Panc1 (cell line): ENCODE measurements at places on chromosomes 3 and 15. TPM values are rescaled to one million over a fixed set of nuclear protein-coding genes. Genes with fewer than 3 reads are reported as not detected.

- no peak for DNase-seq
These were observed 96.9 kb upstream of the MYRIP start for GRCh38 chr3:39712413-39713048.

- no peak for DNase-seq
These were observed 71.8 kb upstream of the FHIT start for GRCh38 chr3:61323094-61323493.

DNA sequence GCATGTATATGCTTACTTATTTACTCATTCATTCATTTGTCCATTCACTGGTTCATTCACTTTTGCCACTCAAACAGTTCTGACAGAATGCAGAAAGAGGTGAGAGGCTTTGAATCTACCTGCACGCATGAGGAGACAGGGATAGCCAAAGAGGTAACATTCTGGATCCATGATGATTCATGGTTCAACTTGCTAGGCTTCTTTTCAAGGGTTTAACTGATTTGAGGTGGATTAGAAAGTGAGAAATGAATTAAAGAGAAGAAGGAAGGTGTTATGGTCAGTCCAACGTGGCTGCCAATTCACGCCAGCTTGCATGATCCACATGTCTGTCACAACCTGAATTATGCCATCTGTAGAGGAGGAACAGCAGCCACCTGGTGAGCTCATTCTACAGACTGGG is 260.6 kb downstream of the ARRDC4 start:
- DNase-seq: no peak

DNA sequence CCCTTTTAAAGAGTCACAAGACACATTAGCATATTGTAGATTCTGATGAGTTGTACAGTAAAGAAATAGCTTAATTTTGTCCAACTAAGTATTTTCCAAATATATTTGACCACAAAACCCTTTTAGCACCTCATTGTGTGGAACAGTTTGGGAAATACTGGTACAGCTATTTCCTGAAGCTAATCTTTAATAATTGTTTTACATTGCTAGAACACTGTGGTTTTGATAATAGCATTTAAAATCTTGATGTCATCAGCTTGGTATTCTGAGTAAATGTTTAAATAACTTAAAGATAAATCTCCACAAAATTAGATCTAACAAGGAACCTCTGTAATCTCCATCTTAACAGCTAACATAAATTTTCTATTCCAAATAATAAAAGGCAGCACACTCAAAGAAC is 140.0 kb upstream of the MLF1 start:
- no peak for DNase-seq

GRCh38 chr3:42541079-42541478 is 38.6 kb downstream of the VIPR1 start:
- no peak for DNase-seq

DNA sequence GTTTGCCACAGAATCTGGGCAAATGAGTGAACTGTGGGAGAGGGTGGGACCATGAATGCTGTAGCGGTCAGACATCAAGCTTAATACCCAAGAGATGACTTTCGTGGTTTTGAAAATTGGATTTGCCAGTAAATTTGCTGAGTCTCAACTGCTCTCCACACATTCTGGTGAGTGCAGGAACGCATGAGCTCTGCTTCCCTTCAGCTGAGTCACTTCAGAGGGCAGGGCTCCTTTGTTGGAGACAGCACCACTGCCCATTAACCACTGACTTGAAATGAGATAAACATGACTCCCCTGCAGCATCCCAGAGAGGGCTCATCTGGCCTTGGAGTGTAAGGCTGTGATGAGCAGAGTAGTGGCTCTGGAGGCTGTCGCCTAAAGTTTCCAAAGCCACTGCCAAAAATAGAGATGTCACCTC is 22.6 kb downstream of the RARRES1 start:
- DNase-seq: no peak

GRCh38 chr3:172595664-172596393 is 72.6 kb upstream of the TNFSF10 start:
- peak; percentile 51 for DNase-seq

GRCh38 chr3:150341891-150342290 is 66.2 kb upstream of the TSC22D2 start:
- DNase-seq: no peak

- DNase-seq: no peak
These were observed 29.0 kb upstream of the FURIN start for GRCh38 chr15:90839187-90840071.

DNA sequence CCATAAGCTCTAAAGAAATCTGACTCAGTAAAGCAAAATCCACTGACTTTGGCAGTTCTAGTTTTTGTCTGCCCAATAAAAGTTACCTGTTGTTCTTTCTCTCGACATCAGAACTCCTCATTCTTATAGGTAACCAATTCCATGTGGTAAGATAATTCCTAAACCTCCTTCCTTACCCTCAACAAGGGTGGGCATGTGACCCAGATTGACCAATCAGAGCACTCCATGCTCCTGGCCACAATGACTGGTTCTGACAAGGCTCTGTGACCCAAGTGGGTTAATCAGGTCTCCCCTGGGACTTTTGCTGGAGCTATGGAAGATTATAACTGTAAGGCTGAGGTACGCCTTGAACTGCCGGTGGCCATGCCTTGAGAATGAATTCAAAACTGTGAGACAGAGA is 31.7 kb downstream of the LINS1 start:
- DNase-seq: no peak

DNA sequence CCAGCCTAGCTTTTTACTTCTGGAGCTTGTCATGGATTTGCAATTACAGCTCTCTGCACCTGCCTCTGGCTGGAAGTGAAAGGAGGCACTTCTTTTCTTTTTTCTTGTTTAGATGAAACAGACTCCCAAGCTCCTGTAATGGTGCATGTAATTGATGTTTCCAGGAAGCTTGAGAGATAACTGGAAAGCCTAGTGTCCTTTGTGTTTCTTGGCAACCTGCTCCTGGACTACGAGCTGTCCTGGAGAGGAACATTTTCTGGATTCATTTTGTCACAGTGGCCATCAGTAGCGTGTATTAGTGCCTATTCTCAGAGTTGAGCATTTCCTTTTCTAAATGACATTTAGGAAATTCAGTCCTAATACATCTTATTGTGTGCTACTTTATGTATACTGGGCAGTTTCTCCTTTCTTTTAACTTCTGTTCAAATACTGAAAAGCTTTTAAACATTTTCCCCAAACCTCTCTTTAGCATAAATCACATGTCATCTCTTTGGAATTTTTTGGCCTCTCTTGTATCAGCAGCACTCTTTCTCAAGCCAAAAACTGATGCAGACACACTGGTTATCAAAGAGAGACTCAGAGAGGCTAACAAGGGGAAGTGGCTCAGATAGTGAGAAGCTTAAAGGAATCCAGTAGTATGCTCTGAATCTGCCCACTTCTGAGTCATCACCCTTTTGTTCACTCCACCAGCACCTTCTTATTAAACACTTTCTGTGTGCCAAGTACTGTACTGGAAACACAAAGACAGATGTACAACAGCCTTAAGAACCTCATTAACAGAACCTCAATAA is 62.6 kb upstream of the SLC2A2 start:
- DNase-seq: no peak

DNA sequence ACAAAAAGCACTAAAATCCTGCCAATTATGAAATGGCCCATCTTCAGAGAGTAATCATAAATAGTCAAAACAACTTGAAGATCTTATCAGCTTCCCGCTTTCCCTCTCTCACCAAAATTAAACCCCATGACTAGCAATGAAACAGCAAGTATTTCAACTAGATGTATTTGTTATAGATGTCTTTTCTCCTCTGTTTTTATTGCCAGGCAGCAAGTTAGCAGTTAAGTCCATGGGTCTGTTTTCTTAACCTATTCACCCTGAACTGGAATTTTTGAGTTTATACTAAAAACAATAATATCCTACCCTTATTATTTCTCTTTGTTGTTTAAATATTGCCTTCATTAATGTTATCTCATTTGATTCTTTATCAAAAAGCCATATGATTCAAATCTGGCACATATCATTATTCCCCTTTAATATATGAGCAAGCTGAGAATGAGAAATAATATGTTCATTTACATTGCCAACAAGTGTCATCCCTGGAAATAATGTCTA is 23.3 kb downstream of the AQP9 start:
- DNase-seq: no peak

- no peak for DNase-seq
These were observed 229.5 kb downstream of the VPS13C start for GRCh38 chr15:61830536-61831330.

DNA sequence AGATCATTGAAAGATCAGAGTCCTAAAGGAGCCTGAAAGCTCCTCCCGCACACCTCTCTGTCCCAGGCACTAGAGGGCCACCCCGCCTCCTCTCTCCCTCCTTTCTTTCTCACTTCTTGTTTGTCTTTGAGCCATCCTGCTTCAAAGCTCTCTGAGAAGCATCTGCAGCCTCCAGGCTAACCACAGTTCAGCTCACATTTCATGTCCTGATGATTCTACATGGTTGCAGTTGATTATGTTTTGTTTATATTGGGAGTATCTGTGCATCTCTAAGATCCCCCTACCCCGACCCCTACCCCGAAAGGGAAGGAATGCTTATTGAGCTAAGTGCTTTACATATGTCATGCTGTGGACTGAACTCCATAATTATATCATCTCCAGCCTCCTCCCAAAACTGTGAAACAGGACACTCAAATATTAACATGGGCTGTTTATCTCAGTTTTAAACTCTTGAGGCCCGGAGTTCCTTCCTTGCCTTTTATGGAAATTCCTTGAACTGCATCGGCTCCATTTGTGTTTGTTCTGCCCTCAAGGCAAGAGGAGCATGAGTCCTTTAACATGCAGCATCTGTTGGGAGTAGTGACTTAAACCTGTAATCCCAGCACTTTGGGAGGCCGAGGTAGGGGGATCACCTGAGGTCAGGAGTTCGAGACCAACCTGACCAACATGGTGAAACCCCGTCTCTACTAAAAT is 30.9 kb downstream of the MGLL start:
- no peak for DNase-seq

DNA sequence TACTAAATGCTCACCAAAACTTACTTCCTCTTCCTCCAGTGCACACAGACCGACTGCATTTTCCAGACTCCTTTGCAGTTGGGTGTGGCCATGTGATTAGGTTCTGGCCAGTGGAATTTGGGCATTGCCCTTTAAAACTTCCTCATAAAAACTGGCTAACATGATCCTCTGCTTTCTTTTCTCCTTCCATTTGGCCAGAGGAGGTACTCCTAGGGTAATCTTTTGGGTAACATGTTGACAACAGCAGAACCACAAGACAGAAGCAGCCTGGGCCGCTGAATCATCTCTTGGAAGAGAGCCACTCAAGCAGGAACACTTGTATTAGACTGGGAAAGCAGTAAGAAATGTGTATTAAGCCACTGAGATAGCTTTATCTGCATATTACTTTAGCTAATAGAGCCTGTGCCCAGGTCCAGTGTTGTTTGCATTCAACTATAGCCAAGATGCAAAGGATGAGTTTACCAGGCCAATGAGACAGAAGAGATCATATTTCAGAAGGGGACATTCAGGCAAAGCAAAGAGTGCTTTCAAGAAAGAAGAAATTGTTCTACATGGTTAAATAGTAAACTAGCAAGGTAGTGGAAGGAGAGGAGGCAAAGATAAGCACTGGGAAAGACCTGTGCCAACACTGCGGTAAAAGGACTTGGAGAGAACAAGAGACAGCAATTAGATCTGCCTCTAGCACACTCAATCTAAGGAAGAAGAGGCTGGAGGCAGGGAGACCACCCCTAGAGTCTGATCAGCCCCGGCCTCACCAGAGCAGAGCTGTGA is 79.8 kb downstream of the PLCH1 start:
- no peak for DNase-seq

DNA sequence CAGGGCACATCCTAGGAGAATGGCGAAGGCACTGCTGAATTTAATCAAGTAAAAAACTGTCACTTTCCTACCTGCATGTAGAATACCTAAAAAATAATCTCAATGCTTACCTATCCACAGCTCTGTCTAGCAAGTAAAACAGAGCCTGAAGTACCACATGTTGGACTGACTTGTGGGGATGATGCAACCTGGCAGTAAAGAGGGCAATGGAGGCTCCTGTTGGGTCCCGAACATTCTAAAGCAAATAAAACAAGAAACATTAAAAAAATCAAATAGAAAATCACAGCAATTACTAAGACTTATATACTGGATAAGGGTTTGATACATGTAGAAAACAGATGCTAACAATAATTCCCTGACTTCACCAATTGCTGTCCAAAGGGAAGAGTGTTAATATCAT is 56.1 kb downstream of the PTPN9 start:
- DNase-seq: no peak

- no peak for DNase-seq
These were observed 193.9 kb downstream of the UBE3A start for GRCh38 chr15:25244731-25245585.

DNA sequence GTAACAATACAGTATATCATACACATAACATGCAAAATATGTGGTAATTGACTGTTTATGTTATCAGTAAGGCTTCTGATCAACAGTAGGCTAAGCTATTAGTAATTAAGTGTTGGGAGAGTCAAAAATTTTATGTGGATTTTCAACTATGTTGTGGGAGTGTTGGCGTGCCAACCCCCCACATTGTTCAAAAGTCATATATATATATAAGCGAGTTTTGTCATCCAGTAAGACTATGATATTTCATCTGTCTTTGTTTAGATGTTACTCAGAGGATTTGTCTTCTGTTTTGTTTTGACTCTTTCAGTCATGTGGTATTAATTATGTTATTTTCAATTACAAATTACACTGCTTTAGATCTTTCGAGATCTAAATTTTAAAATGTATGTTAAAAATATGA is 51.0 kb upstream of the RAP2B start:
- no peak for DNase-seq

- no peak for DNase-seq
These were observed 80.7 kb upstream of the DLG1 start for GRCh38 chr3:197378985-197379718.

DNA sequence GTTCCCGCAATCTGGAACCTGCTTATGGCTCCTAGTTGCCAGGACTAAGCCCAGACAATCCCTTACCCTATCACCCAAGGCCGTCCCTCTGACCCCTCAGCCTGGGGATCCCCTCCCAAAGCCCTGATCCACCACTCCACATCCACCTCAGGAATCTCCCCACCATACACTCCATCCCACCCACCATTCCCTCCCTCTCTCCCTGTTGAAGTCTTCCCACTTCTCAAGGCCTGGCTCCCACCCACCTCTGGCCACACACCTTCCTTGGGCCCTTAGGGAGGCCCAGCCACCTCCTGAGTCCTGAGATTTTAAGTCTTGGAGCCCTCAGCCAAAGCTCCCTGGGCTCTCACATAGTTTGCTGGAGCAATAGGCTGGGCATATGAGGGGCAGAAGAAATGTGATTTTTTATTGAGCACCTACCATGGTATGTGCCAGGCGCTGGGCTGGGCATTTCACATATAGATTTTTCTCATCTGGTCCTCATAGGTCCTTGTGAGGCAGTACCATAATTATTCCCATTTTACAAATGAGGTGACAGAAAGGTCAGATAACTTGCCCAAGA is 48.1 kb downstream of the HCN4 start:
- DNase-seq: no peak

EXD1 gene
- 0.15 TPM for total RNA-seq

ADPRH gene
- 7.8 TPM for total RNA-seq

TMEM158 gene
- 7.3 TPM for total RNA-seq

RETNLB gene
- total RNA-seq: not detected

RHCG gene
- 3.0 TPM for total RNA-seq

PLA2G4F gene
- total RNA-seq: not detected
